PC-3 (cell line): ENCODE measurements at places on chromosomes 3 and 15. TPM values are rescaled to one million over a fixed set of nuclear protein-coding genes. Genes with fewer than 3 reads are reported as not detected.

DNA sequence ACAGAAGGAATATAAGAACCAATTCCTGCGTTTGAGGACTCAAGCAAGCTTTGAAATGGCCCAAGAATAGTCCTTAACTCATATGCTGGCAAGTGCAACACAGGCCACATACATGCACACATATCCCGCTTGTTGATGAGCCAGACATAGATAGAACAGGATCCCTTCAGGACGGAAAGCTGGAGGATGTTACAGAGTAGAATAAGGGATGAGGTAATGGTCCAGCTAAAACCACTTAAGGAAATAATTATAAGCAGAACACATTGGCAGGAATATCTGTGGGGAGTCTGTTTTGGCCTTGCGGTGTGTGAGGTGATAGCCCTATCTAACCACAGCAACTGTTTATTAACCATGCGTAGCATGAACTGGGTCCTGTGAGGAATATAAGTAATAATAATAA, 25.0 kb downstream of the SCG3 start:
- no peak overlapping the region for H3K27ac ChIP-seq
- no peaks in the 10 kb centered on the region for H3K36me3 ChIP-seq
- DNase-seq = no peak

The FRMD5 gene
- 8.7 and 12.2 TPM in 2 replicates for total RNA-seq

The TMEM212 gene
- not detected in 2 replicates for total RNA-seq

DNA sequence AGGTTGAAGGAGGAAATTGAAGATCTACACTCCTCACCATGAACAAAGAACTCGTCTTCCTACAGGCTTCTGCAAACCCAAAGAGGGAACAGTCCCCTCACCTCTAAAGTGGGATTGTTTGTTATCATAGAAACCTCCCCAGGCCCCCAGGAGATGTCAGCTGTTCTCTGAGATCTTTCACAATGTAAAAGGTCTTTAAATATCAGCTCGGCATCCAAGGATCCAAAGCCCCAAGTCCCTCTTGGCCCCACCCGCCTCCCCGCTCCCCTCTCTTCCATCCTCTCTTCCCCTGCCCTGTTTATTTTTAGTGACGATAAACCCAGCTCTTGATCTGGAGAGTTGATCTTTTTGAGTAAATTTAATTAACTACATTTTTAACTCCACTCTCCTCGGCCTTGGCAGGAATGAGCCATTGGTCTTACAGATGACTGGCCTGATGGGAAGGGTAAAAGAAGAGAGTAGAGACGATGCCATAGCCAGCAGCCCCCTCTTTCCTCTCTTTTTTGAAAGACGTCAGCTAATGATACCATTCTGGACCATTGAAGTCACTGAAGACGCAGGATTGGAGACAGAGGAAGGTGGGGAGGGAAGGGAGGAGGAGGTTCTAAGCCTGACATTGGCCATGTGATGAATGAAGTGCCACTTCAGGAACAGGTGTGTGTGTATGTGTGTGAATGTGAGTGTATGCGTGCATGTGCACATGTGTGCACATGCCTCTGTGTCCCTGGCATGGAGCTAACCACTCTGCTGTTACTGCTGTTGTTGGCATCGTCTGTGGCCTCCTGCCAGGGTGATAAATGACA, 521.8 kb downstream of the NTRK3 start:
- no peak overlapping the region for H3K4me3 ChIP-seq
- H3K4me1 ChIP-seq = no peaks in the 10 kb centered on the region
- H3K27me3 ChIP-seq = no peaks in the 10 kb centered on the region

GRCh38 chr3:134312873-134313846, 61.1 kb downstream of the AMOTL2 start:
- peak; percentile 71 for DNase-seq
- H3K4me1 ChIP-seq = peaks cover 71% of the 10 kb centered on the region
- H3K27ac ChIP-seq = peak overlapping the region; percentile 82
- no peaks in the 10 kb centered on the region for H3K27me3 ChIP-seq
- H3K36me3 ChIP-seq = no peaks in the 10 kb centered on the region
